ENCODE measurements at places on chromosomes 5 and 9.

- no peak for DNase-seq
These were observed 106.5 kb upstream of the SIMC1 start for GRCh38 chr5:176131771-176132170.

DNA sequence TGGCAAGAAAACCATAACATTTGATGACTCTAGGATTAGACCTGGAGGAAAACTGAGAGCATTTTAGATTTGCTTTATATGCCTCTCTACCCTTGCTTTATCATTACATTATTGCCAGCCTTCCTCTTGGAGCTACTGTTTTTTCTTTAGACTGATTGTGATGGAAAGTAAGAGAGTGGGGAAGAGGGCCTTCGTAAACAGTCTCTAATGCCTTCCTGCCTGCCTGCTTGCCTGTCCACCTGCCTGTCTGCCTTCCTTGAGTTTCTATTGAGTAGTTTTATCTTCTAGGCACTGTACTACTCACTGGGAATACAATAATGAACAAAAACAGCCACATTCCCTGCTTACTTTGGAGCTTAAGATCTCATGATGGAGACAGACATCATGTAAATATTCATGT is 189.3 kb downstream of the TRPM3 start:
- DNase-seq = no peak

DNA sequence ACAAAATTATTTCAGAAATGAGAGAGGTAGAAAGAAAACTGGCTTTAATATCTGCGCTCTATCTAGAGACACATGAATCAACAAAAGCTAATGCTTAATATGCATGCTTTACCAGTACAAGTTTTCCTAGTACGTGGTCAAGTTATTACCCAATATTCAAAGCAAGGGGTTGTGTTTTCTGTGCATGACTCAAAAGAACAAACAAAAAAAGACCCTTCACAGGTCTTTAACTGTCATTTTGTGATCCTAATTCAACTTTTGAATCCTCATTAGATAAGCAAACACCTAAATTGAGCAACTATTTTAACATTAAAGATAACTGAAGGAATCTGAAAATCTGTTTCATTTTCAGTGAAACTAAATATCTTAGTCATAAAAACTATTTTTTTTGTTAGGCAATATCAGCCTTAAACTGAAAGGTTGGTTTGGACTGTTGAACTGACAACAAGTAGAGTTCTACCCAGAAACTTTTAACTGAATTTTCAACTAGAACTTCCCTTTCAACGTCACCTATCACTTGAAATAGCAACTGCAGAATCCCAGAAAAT is 12.5 kb downstream of the ST8SIA4 start:
- DNase-seq = no peak

DNA sequence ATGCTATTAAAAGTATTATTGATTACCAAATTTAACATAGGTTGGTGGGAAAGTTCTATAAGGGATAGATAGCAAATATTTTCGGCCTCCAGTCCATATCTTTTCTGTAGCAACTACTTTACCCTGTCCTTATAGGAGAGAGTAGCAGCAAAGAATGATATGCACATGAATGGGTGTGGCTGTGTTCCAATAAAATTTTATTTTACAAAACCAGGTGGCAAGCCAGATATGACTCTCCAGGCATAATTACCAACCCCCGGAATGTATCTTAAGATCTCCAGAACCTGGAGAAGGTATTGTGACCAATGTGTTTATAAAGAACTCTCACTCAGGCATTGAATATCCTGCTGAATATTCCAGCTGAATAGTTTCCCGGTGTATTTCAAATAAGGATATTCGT is 1461.2 kb downstream of the MAT2B start:
- no peak for DNase-seq

GRCh38 chr5:3639175-3639574 is 43.5 kb downstream of the IRX1 start:
- no peak for DNase-seq

GRCh38 chr5:150172145-150172544 is 5.6 kb downstream of the CDX1 start:
- no peak for DNase-seq

- no peak for DNase-seq
These were observed 330.8 kb upstream of the RFX3 start for GRCh38 chr9:3856592-3856991.

DNA sequence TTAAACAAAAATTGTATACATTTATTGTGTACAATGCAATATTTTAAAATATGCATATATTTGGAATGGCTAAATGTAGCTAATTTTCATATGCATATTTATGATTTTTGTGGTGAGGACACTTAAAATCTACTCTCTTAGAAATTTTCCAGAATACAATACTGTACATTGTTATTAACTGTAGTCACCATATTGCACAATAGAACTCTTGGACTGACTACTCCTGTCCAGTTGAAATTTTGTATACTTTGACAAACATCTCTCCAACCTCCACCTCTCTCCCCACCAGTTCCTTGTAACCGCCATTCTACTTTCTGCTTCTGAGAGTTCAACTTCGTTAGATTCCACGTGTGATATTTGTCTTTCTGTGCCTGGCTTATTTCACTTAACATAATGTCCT is 49.2 kb upstream of the TAF11L2 start:
- no peak for DNase-seq

DNA sequence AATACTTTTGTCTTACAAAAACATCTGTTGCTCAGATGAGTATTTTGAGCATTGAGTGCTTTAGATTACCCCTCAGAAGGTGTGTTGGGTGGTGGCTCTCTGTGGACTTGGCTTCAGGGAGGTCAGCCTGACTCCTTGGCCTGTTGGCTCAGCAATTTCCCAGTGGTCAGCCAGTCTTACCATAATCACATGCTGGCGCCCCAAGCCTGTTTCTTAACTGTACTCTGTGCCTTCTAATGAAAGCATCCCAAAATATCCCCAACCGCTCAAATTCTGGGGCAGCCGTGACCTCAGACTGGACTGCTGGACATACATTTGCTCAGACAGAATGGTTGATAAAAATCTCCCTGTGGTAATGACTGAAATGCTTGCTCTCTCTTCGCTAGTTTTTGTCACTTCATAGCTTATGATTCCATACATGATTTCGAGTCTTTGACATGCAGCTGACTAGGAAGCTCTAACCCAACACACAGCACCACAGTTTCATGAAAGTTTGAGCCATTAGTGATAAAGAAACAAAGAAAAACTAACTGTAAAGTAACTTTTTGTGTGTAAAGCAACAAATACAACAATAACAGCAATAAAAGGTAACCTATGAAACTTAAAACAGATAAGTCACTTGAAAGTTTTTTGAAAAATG is 562.2 kb upstream of the MEF2C start:
- no peak for DNase-seq

DNA sequence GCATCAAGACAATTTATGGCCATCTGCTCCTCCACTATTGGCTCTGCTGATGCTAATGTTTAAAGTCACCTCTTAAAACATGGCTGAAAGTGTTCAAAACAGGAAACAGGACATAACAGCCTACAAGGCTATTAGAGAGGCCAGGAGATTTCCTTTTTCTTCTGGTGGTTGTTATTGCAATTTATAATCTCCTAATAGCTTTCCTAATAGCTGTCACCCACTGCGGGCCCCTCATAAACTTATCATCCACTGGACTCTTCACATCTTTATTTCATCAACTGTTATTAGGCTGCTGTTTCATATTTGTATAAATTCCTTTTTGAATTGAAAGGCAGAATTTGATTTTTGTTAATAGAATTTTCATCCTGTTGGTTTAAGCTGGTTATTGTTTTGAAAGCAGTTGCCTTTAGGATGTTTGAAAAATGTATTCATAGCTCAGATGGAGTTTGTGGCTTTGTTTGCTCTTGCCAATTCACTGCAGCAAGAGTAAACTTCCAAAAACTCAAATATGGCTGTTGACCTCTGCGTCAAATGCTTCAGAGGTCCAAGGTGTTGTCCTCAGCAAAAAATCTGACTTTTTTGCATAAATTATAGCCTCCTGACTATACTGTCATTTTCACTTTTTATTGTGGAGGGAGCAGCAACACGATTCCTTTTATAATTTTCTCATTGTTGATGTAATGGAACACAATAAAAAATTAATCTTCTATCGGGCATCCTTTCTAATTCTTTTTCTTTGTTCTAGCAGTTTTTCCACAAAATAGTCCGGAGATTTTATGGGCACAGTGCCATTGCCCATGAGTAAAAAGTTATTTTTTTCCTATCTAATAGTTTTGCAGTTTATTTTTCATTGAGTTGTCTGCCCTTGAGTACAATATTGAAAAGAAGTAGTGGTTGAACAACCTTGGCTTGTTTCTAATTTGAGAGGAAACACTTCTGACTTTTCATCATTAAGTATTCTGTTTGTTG is 69.3 kb downstream of the MAT2B start:
- no peak for DNase-seq

DNA sequence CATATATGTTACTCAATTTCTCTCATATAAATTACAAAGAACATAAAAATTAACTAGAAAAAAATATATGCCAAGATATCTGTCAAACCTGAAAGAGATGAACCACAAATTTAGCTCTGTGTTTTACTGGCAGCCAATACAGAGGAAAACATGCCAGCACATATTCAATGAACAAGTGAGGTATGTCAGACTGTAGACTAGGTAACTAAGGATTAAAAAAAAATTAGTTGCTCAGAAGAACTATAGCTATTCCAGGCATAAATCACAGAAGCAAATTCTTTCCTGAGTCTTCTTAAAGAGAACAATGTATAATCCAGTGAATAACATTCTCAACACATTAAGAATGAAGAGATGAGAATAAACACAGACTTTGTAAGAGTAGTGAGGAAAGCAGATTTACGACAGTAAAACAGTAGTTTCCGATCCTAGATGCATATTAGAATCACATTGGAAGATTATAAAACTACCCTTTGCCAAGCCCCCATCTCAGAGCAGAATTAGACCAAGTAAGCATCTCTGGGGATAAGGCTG is 20.6 kb upstream of the CAAP1 start:
- no peak for DNase-seq

- no peak for DNase-seq
These were observed 12.6 kb upstream of the SPARC start for GRCh38 chr5:151699071-151699901.

- DNase-seq = no peak
These were observed 70.3 kb downstream of the RAB24 start for GRCh38 chr5:177233206-177233605.

GRCh38 chr9:123660691-123661466 is 269.0 kb downstream of the DENND1A start:
- no peak for DNase-seq

Data from activated T-cell treated with anti-CD3 and anti-CD28 coated beads for 1 hour (primary cell).